ENCODE measurements at places on chromosomes 11 and 22. TPM values are rescaled to one million over a fixed set of nuclear protein-coding genes. Genes with fewer than 3 reads are reported as not detected.

Gene SYCE3
- not detected for total RNA-seq

Gene INS
- not detected for total RNA-seq

- no peak for DNase-seq
These were observed 160.9 kb downstream of the MPPED1 start for GRCh38 chr22:43572710-43573109.

- DNase-seq, result no peak
These were observed 323.3 kb upstream of the NCAM1 start for GRCh38 chr11:112637876-112638275.

GRCh38 chr22:31126128-31126868 lies 3.5 kb downstream of the INPP5J start:
- no peak for DNase-seq

GRCh38 chr11:67393990-67394389 lies 2.2 kb downstream of the RAD9A start:
- no peak for DNase-seq

DNA sequence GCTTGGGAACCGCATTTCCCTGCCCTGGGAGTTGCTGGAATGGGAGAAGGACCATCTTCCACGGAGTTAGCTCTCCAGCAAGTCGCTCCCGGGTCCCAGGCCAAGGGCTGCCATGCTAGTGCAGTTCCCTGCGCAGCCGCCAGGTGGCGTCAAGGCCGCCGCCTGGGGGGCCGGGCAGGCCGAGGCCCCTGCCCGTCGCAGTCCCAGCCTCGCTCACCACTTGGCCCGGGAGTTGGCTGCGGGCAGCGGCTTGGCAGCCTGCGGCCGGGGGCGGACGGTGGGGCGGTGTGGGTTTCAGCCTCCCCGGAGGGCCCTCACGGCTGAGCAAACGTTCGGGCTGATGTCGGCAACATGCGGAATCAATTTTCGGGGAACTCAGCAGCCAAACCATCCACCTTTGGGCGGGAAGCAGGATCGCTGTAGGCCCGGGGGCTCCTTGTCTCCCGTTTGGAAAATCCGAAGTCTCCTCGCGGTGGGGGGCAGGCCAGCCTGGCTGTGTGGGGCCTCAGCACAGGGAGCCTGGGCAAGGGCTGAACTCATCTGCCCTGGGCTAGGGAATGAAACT lies 415.1 kb downstream of the SOX6 start:
- DNase-seq, result no peak
